ENCODE measurements at places on chromosomes 7 and 10.

DNA sequence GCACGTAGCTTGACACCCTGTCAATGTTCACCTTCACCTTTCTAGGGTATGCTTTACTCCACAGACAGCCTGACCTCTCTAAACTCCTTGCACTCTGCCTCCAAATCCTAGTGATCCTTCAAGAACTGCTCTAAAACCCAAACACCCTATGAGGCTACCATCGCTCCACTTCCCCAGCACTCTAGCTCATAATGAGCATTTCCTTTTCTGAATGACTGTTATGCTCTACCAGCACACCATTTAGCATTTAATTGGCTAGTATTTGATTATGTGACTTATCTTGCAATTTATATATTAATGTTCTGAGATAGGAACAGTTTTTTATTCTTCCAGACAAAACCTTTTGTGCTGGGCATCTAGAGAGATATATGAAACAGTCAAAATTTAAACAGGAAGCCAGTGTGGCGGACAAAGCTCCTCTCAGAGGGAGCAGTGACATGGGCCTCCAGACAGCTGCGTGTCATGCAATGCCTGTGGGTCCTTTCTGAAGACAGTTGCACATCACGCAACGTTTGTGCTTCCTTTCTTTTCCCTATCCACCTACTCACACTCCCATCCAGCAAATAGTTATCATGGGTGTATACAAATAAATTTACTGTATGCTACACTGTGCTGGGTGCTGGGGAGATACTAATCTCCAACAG lies 86.3 kb downstream of the ALOX5 start:
- DNase-seq = no peak

- DNase-seq = no peak
Measured at GRCh38 chr7:44161371-44161770, 20.2 kb upstream of the MYL7 start.

- no peak for DNase-seq
Measured at GRCh38 chr10:86229811-86230556, 136.6 kb downstream of the GRID1 start.

DNA sequence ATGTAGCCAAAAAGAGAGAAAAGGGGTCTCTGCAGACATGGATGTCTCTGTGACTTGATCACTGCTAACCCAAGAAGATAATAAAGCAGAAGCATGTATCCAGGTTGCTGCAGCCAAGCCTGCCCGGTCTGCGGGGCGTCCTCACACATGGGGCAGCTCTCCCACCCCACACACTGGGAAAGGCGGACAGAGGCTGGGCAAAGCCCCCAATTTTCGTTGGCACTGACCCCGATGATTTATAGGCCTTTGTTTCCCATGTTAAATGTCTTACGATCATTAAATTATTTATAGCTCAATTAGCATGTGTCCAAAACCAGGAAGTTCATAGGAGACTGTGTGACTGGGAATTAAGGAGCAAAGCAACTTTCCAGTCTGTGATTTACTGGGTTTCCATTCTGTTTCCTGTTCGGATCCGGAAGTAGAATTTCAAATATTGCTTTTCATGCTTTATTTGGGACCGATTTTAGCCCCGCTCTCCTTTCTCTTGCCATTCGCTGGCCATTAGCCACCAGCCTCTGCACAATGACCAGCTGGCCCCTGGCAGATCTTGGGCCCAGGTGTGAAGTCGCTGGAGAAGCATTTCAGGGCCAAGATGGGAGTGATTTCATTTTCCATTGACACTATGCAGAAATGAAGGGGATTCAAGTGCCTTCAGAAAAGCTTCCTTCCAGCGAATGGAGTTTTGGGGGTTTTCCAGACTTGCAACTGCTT lies 91.6 kb downstream of the EGFR start:
- DNase-seq = no peak

GRCh38 chr7:7242899-7243298 lies 60.6 kb downstream of the C1GALT1 start:
- DNase-seq = no peak

DNA sequence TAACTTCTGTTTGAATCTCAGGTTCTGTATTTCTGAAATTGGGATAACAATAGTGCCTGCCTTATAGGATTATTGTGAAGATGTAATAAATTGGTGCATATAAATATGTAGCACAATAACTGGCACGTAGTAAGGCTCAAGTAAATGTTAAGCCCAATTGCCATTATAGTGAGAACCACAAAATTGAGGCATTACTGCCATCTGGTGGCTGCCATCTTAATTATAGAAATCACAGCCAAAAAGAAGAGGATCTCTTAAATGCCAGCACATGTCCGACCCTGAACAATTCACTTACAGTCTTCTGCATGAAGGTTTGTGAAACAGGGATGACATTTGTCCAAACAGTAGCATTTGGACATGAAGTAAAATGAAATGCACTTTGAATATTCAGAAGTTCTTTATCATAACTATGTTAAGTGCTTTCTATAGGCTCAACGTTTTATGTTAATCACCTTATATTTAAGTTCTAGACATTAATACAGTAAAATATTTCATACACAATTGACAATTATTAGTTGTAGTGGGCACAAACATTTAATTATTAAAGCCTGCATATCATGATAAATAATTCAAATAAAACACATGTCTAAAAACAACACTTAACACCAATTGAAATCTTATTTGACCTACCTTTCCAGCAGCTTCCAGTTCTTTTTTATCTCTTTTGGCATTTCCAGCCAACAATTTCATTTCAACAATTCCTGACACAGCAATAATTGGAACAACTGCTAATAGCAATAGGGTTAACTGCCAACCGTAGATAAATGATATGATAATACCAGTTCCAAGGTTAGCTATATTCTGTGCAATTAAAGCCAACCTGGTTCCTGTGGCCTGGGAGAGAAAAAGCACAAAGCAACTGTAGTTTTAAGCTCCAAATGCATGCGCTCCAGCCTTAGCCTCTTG lies 58.5 kb downstream of the ABCB4 start:
- DNase-seq = peak; percentile 50

DNA sequence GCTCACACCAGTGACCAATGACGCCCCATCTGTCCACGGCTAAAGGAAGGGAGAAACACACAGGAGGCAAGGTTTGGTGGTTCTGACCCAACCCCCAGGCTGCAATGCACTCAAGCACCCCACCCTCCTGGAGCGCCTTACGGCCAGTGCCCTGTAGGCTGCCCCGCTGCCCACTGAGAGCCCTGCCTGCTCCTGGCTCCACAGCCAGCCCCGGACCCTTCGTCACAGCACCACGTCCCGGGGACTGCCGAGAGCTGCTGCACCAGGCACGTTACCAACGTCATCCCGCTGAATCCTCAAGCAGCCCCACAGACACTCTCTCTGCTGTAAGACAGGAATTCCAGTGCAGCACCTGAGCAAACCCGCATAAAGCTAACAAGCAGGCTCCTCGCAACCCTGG lies 87.8 kb downstream of the MAD1L1 start:
- DNase-seq = no peak

- DNase-seq = no peak
Measured at GRCh38 chr7:106089647-106090046, 22.5 kb downstream of the SYPL1 start.

DNA sequence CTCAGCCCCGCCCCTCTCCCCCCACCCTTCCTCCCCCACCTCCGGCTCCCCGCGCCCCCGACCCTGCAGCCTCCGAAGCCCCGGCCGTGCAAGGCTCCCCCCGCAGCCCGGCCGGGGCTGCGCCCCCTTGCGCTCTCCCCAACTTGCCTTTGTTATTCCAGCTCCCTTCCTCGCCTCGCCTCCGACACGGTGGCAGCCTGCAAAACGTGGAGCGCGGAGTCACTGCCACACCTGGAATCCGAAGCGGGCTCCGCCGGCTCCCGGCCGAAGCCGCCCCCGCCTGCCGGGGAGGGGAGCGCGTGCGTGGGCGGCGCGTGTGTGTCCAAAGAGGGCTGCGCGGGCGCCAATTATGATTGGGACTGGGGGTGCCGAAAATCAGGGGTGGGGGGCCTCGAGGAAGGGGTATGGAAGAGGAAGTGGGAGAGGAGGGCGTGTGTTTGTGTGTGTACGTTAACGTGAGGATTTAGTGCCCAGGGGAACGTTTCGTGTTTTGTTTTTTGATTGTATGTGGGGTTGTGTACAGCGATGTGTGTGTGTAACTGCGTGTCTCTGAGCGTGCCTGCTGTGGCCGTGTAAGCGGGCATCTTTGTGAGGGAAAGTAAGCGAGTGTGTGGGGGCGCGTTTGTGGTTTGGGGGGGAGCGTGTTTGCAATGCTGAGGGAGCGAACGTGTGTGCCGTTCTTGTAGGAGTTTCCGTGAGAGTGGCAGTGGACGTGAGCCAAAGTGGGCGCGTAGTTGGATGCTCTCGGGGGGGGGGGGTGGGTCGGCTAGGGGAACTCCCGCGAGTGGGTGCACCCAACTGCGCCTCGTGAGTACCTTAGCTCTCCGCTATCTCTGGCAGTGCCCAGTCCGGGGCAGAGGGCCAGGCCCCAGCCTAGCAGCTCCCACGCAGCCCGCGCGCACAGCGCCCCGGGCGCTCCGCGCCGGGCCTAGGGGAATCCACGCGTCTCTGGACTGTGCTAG lies 1.2 kb upstream of the ZMIZ1 start:
- peak; percentile 80 for DNase-seq

- peak; percentile 11 for DNase-seq
Measured at GRCh38 chr10:128047991-128048818, 78.0 kb downstream of the MKI67 start.

- no peak for DNase-seq
Measured at GRCh38 chr10:14056610-14057332, 274.0 kb downstream of the FRMD4A start.

GRCh38 chr7:35768346-35768745 lies 32.5 kb upstream of the SEPTIN7 start:
- DNase-seq = no peak

DNA sequence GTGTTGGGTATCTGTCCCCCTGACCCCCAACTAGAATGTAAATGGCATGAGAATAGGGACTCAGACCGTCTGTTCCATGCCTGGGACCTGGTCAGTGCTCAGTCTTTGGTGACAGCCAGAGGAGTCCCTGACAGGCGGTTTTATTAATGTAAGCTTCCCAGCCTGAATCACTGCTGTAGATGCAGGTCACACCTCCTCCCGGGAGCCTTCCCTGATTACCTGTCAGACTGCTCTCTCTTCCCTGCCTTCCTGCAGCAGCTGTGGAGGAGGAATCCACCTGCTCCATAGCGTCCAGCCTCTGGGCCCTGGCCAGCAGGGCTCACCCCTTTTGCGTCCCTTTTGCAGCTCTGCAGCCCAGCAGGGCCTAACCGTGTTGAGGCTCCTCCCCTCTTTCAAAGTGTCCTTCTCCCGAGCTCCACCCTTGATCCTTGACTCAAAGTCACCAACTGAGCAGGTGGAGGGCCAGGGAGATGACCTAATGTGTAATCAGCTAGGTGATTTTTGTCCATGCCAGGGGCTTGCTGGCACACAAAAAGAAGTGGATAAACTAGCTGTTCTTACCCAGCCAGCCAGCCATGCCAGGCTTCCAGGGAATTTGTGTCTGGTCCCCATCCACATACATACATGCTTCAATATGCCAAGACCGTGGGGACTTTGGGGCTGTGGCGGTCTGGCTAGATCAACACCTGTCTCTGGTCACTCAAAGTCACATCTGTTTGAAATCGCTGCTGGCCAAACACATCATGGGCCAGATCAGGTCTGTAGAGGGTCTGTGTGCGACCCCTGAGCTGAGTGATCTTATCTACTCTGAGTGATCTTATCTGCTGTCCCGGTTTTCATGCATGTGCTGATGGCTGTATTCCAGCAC lies 195.1 kb downstream of the CCDC3 start:
- no peak for DNase-seq

- DNase-seq = no peak
Measured at GRCh38 chr10:30026578-30026977, 32.8 kb downstream of the JCAD start.
